ENCODE measurements at places on chromosomes 3 and 15.

DNA sequence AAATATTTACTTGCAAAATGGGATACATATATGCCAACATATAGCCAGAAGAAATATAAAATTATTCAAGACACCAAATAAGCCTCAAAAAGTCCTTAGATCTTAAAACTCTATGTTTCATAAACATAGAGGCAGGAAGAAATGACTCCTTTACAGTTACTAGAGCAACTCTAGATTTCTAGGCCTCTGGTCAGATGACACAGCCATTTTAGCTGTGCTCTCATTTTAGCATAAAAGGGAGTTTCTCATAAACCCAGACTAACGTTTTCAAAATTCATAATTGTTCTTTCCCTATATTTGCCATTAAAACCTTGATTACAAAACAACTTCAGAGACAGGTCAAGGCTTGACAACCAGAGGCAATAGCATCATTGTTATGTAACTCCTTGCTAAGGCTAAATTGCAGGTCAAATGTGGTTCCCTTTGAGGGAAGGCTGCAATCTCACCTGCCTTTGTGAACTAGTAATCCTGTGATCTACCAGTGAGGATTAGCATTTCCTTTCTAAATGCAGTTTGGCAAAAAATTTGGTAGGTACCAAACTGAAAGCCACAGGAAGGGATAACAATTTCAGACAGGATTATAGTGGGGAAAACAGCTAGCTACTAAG is 8.2 kb downstream of the THOC7 start:
- no peak for DNase-seq

DNA sequence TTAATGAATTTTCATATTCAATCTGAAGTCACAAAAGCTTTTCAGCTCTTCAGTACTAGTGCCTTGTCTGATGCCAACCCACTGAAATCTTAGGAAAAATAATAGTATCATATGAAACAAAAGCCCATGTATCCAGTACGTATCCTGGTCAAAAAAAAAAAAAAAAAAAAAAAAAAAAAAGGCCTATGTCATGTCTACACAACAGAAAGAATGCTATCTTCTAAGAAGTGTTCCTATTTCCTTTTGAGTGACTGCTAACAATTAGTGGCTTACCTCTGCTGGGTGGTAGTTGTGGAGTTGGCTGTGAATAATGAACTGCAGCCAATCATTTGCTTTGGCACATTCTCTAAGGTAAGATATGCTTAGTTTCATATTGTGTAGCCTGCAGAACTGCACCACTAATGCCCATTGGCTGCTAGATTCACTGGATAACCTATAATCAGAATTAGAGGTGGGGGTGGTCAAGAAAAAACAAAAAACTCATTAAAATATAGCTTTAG is 59.6 kb downstream of the EIF3J start:
- no peak for DNase-seq

GRCh38 chr3:30293621-30294240 is 312.7 kb upstream of the TGFBR2 start:
- DNase-seq, result no peak

DNA sequence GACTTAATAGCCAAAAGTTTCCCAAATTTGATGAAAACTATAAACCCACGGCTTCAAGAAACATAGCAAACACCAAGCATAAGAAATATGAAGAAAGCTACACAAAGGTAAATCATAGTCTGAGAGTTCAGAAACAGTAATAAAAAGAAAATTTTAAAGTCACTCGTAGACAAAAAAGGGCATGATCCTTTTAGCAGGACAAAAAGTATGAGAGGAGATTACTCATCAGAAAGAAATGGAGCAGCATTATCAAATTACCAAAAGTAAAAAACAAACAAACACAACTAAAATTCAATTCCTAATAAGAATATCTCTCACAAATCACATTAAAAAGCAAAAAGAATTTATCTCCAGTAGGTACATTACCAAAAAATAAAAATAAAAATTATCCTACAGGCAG is 279.4 kb upstream of the UBE2E2 start:
- no peak for DNase-seq

DNA sequence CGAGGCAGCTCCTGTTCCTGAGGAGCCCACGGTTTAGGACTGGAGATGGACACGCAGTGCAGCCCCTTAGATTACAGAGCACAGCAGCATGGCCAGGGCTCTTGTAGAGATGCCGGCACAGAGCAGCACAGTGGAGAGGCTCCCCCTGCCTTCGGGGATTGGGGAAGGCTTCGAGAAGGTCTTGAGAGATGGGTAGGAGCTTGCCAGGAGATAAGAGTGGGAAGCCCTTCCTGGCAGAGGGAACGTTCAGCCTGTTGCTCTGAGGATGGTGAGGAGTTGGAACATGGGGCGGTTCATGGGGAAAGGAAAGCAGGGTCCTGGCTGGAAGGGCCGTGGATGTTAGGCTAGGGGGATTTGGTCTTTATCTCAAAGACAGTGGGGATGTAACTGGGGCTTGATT is 10.0 kb downstream of the EPB42 start:
- no peak for DNase-seq

DNA sequence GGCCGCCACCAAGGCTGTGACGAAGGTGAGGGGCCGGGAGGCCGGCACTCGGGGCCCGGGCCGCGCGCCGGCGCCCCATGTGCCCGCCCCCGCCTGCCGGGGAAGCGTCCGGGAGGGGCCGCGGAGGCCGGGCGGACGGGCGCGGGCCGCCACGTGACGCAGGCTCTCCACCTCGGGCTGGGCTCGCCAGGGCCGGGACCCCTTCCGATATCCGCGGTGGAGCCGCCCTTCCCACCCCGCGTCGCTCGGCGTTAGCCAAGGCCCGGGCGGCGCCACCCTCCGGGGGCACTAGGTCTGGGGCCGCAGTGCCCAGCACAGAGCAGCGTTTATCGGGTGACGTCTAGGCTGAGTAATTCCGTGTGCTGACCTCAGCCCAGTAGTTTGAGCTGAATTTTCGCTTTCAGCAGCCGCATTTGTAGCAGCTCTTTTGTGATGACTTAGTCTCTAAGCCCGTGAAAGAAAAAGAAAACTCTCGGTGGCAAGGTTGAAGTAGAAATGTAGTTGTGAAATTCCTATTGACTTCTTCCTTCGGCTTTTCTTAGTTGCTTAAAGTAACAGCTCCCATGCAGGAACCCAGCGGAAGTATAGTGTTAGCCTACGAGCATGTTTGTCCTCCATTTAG is 885 bp downstream of the CDV3 start:
- DNase-seq, result peak; percentile 48

- no peak for DNase-seq
Observed at GRCh38 chr3:141240687-141241615, 9.3 kb downstream of the PXYLP1 start.

DNA sequence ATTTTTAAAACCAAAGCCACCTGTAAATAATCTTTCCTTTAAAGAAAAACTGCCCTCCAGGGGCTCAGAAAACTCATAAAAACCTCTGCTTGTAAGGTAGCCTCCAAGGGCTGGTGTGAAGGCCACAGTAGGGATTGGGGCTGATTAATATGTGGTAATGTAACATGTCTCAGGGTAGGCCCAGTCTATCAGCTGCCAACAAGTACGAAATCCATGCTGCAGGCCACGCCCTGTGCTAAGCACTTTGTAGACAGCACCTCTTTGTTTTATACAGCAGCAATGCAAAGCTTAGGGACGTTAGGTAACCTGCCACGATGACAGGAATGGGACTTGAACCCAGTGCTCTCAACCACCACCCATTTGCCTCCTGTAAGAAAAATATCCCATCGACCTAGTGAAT is 65.6 kb upstream of the PRICKLE2 start:
- no peak for DNase-seq

DNA sequence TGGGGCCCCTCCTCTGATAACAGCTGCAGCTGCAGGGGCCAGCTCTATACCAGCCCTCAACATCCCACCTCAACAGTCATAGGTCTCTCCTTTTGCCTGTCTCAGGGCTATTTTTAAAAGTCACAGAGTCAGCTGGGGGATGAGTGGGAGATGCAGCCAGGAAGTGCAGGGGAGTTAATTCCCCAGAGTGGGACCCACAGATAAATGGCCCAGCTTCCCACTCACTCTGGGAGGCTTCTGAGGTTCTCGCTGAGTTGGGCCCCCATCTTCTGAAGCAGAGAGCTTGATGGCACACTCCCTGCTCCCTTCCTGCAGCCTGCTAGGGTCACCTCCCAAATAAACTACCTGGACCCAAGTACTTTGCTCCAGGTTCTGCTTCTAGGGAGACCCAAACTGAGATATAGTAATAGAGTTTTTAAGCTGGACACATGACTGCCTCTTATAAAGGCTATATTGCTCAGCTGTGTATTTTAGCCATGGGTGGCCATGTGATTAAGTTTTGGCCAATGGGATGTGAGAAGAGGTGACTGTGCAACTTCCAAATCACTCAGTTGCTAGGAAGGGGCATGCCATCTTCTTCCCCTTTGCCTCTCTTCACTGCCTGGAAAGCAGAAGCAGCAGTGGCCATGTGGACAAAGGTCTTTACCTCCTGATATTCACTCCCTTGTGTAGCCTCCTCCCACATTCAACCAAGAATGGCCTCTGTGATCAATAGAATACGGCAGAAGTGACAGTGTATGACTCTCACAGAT is 15.5 kb upstream of the VIPR1 start:
- DNase-seq, result no peak

DNA sequence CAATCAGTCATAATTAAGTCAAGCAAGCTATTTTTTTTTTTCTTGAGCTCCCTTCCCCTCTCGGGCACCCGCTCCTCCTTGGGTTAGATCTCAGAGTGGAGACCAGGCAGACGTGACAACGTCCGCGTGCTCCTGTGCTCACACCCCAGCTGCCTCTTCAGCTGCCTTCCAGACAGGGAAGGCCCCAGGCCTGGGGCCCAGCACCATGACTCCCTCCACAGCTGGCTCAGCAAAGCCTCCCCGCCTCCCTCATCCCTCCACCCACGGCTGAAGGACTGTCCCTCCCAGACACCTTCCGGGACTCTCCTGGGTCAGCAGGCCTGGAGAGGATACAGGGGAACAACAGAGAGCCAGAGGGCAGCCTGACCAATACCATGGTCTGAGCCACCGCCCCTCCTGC is 87.9 kb upstream of the LINGO1 start:
- DNase-seq, result no peak

DNA sequence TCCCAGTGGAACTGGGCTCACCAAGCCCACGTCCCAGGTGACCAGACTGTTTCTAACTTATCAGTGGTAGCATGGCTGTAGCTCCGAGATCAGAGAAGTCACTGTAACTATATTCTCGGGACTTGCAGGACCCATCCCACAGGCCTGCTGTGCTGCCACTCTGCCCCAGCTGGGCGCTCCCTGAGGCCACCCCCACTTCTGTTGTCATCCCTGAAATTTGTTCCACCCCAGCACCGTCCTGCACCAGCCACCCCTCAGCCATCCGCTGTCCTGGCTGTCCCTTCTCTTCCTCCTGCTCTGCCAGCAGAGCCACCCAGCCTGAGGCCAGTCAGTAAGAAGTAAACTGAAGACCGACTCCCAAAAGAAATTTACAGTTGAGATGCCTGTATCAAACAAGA is 33.0 kb upstream of the VILL start:
- DNase-seq, result no peak

GRCh38 chr15:85406916-85407315 is 26.5 kb downstream of the AKAP13 start:
- DNase-seq, result no peak

DNA sequence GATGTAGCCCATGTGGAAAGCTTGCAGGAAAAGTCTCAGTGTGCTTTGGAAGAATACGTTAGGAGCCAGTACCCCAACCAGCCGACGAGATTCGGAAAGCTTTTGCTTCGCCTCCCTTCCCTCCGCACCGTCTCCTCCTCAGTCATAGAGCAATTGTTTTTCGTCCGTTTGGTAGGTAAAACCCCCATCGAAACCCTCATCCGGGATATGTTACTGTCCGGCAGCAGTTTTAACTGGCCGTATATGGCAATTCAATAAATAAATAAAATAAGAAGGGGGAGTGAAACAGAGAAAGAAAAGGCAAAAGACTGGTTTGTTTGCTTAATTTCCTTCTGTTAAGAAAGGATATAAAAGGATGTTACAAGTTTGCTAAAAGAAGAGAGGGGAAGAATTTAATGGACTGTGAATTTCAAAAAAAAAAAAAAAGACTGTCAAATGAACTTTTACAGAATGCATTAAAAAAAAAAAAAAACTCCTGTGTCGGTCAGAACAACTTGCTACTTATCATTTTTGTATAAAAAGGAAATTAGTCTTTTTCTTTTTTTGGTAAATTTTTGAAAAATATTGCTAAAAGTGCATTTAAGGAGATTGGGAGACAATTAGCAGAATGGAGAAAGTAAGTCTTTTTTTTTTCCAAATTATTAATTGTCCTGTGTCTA is 7.0 kb downstream of the NR2F2 start:
- DNase-seq, result no peak

GRCh38 chr15:80204231-80204630 is 47.8 kb downstream of the CTXND1 start:
- DNase-seq, result no peak

GRCh38 chr3:52019352-52020080 is 23.8 kb upstream of the RPL29 start:
- DNase-seq, result no peak

DNA sequence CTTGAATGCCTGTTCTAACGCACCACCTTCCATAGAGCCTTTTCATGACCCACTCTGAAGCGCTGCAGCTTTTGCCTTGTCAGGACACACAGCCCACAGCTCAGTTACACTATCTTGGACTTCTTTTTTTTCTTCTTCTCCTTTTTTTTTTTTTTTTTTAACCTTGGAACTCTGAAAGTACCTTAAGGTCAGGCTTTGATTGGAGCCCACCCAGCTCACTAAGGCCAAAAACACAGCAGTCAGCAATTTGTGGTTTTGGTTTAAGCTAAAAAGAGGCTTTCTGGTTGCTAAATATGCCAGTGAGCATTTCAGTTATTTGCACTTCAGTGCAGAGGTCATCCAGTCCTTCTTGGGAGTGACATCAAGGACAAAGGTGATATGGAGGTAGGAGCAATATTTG is 1.7 kb downstream of the SLC25A20 start:
- DNase-seq, result no peak

GRCh38 chr3:99777708-99778107 is 40.0 kb upstream of the CMSS1 start:
- no peak for DNase-seq

GRCh38 chr3:38479431-38480092 is 16.6 kb upstream of the EXOG start:
- DNase-seq, result peak; percentile 35

GRCh38 chr15:68633231-68634121 is 54.7 kb downstream of the CORO2B start:
- DNase-seq, result no peak

DNA sequence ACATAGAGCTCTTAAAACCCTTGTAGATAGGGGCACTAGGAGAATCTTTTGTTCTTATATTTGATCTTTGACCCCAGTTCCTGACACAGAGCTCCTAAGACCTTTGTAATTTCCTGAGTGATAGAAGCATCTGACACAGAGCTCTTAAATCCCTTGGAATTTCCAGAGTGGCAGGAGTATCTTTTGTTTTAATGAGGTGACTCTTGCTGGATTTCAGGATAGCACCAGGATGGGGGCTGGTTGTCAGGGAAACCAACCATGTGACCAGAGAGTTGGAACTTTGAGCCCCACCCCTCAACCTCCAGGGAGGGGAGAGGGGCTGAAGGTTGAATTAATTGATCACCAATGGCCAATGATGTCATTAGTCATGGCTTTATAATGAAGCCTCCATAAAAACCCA is 47.6 kb upstream of the ST8SIA2 start:
- no peak for DNase-seq

- no peak for DNase-seq
Observed at GRCh38 chr3:132236701-132237651, 80.2 kb upstream of the ACP3 start.

GRCh38 chr3:193730511-193730910 is 137.5 kb downstream of the OPA1 start:
- no peak for DNase-seq

GRCh38 chr3:30233913-30234646 is 372.3 kb upstream of the TGFBR2 start:
- no peak for DNase-seq

- no peak for DNase-seq
Observed at GRCh38 chr3:177529716-177530335, 332.5 kb upstream of the TBL1XR1 start.

- peak; percentile 37 for DNase-seq
Observed at GRCh38 chr3:112333002-112333380, at the start of gene CD200. CD200 (plus strand) TSS chr3:112333156; CDS start chr3:112333213, 57 bp downstream.

All from T-cell (primary cell).